ENCODE measurements at places on chromosomes 2 and 18. TPM values are rescaled to one million over a fixed set of nuclear protein-coding genes. Genes with fewer than 3 reads are reported as not detected.

NEU4 gene
- not detected for total RNA-seq

IL37 gene
- total RNA-seq: not detected

GALM gene
- total RNA-seq: 14.4 TPM

CXCR4 gene
- total RNA-seq: 3.2 TPM

DSC3 gene
- total RNA-seq: not detected

TRIM43 gene
- total RNA-seq: not detected

TXNDC2 gene
- total RNA-seq: not detected

RAPGEF4 gene
- total RNA-seq: 3.7 TPM

IMPACT gene
- 20.2 TPM for total RNA-seq

SULT1C3 gene
- total RNA-seq: not detected

COBLL1 gene
- total RNA-seq: 15.3 TPM

AMER3 gene
- not detected for total RNA-seq

CIB4 gene
- total RNA-seq: not detected

WDR7 gene
- 29.3 TPM for total RNA-seq

CPLX4 gene
- total RNA-seq: not detected

DNER gene
- total RNA-seq: 2.3 TPM

GAL3ST2 gene
- not detected for total RNA-seq

SAG gene
- not detected for total RNA-seq

TUBA4B gene
- total RNA-seq: not detected

NDC80 gene
- total RNA-seq: 0.55 TPM

OSBPL6 gene
- total RNA-seq: 6.4 TPM

FAM237A gene
- not detected for total RNA-seq

TOGARAM2 gene
- total RNA-seq: 51.9 TPM

GAD1 gene
- not detected for total RNA-seq

ANO7 gene
- total RNA-seq: 0.80 TPM

NGEF gene
- total RNA-seq: 0.16 TPM

WNT6 gene
- total RNA-seq: 1.0 TPM

CCDC74A gene
- total RNA-seq: 1.1 TPM

CCDC74B gene
- total RNA-seq: 0.44 TPM

FASTKD1 gene
- total RNA-seq: 121 TPM

CD207 gene
- total RNA-seq: not detected

ALPG gene
- total RNA-seq: not detected

SERPINB3 gene
- not detected for total RNA-seq

MEP1B gene
- not detected for total RNA-seq

TSPYL6 gene
- 0.08 TPM for total RNA-seq

COX5B gene
- total RNA-seq: 1,153 TPM

LIPG gene
- total RNA-seq: not detected

TUBB8B gene
- total RNA-seq: not detected

GPR45 gene
- total RNA-seq: not detected

PIEZO2 gene
- 0.33 TPM for total RNA-seq

CCDC148 gene
- 0.30 TPM for total RNA-seq

ALLC gene
- total RNA-seq: not detected

ANKRD30BL gene
- total RNA-seq: not detected

TDRD15 gene
- total RNA-seq: not detected

DNAH7 gene
- total RNA-seq: 0.11 TPM

SIX3 gene
- total RNA-seq: not detected

CREG2 gene
- total RNA-seq: not detected

LOXHD1 gene
- total RNA-seq: 0.49 TPM

ABCG8 gene
- not detected for total RNA-seq

CTIF gene
- 60.0 TPM for total RNA-seq

CRIM1 gene
- 45.6 TPM for total RNA-seq

NEUROD1 gene
- total RNA-seq: not detected

RESP18 gene
- total RNA-seq: not detected

STRADB gene
- total RNA-seq: 57.5 TPM

SLC40A1 gene
- 44.0 TPM for total RNA-seq
